ENCODE measurements at places on chromosomes 16 and 17. TPM values are rescaled to one million over a fixed set of nuclear protein-coding genes. Genes with fewer than 3 reads are reported as not detected.

DNA sequence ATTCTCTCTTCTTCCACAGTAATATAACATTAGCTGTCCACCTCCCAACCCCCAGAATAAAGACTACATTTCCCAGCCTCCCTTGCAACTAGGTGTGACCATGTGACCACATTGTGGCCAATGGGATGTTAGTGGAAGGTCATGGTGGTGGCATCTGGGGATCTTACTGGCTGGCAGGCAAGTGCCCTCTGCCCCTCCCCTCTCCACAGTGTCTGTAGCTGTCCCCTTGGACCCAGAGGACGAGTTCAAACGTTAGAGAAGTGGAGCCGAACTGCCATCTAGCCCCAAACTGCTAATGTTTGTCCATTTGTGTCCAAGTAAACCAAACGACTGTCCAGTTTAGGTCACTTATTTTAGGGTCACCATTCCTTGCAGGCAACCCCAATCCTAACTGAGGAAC is 26.6 kb upstream of the KCNG4 start:
- no peak for DNase-seq

DNA sequence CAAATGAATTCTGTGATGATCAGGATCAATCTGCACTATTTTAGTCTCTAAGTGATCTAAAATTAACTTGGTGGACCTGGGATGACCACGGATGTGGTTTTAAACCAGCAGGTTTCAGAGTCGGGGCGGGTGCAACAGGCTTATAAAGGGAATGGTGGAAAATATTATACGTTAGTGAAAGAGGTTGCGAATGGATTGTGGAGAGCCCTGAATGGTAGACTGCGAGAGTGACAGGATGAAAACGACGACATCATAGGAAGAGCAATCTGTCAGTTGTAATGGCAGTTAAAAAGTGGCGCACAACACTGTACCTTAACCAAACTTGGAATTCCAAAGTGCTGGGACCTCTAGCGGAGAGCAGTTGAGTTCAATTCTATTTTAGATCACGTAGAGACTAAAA is 1.2 kb upstream of the CYB5B start:
- no peak for DNase-seq

KRT13 gene
- not detected for total RNA-seq

ENPP7 gene
- not detected for total RNA-seq

PABPN1L gene
- not detected for total RNA-seq

GLIS2 gene
- total RNA-seq = 0.10 TPM

Data from T-helper 17 cell (primary cell).